ENCODE measurements at places on chromosomes 5 and 9.

GRCh38 chr5:170783498-170784247, at the start of gene GABRP:
TSS of gene GABRP (plus strand) at chr5:170783725. CDS start at chr5:170788616, 4,891 bp downstream.
- no peak for DNase-seq

DNA sequence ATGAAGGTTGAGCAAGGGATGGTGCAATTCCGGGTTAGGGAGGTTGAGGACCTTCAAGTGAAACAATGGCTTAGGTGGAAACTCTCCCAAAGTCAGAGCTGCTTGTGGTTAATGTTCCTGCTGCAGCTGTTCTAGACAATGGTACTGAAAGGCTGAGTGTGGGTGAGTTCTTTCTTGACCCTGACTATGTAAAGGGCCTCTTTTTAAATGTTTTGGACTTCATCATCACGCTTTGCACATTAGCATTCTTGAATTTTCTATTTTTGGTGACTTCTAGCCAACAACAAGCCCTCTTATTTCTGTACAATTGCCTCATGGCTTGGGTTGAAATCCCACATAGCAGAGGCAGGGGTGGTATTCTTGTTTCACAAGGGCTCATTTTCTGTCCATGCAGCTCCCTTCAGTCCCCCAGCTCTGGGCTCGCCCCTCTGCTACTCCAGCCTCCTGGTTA, 136.3 kb upstream of the ANKRD55 start:
- no peak for DNase-seq

DNA sequence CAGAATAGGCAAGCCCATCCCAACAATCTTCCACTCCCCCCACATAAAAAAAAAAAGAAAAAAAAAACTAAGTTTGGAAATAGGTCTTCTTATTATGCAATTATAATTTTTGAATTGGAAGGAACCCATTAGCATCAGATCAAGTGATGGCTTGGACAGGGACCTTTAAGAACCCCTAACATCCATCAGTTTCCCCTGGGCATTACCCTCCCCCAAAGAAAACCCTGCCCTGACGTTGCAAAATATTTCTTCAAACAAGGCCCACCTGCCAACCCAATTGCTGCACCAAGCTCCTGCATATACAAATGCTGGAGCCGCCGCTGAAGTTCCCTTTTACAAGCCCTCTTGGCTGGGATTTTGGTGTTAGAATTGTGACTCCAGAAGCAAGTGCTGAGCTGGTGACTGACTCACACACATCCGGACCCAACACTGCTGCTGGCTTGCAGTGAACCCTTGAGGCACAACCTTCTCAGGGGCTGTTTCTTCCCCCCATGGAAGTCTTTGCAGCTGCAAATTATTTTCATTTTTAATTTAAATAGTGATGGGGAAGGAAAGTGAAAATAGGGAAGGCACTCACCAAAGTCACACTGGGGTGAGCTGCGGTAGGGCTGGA, 56.1 kb upstream of the AFAP1L1 start:
- no peak for DNase-seq

DNA sequence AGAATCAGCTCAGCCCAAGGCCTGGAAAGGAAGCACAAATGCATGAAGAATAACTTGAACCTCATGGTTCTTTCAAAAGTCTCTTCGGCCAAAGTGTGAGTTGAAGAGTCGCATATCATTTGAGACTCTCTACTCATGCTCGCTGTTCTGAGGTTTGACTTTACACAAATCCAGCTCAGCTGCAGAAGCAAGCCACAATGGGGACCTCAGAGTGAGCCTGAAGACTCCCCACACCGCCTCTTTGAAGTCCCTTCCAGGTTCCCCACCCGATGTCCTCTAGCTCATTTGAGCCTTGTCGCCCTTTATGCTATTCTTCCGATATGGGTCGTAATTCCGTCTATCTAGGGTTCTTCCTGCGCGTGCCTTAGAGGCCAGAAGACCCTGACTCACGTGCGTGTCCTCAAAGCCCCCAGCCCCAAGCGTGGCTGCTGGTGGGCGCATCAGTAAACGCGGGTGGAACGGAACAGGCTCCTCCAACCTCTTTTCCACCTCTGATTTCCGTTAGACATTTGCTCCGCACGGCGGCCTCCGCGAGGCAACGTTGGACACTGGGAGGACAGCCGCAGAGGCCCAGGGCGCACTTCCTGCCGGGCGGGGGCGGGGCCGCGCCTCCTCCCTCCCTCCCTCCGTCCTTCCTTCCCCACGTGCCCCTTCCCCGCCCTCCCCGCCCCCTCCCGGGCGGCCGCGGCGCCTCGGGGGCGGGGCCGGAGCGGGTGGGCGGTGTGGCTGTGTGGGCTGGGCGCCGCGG, at the start of gene SNX30:
Gene SNX30 (plus strand): TSS at position 745 of the 748 bp plus-strand sequence. CDS start 242 bp downstream, outside the sequence.
- DNase-seq = peak; percentile 81

GRCh38 chr5:179318221-179318955, 26.9 kb downstream of the ADAMTS2 start:
- no peak for DNase-seq

GRCh38 chr5:57111993-57112392, 61.9 kb upstream of the GPBP1 start:
- DNase-seq = no peak

DNA sequence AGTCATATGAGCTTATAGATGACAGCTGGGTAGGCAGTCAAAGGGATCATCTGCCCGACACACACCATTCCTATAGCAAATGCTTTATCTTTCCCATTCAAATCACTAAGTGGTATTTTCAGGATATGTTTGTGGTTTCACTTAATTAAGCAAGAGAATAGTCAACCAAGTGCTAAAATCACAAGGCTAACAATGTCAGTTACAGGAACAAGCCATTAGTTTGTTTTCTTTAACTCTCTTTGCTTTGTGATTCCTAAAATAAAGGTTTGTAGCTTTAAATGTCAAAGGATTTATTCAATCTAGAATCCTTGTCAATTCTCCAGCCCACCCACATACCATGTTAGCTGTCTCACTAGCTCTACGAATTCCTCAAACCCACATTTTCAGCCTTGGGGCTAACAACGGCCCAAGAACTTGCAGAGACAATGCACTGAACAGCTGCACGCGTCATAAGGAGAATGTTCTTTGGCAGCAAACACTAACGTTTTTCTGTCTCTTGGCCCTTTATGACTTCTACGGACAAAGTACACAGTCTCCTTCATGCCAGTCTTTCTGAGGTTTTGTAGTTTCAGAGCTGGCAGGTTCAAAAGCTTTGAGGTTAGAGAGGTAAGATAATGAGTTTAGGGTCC, 56.6 kb downstream of the ELAVL2 start:
- no peak for DNase-seq

DNA sequence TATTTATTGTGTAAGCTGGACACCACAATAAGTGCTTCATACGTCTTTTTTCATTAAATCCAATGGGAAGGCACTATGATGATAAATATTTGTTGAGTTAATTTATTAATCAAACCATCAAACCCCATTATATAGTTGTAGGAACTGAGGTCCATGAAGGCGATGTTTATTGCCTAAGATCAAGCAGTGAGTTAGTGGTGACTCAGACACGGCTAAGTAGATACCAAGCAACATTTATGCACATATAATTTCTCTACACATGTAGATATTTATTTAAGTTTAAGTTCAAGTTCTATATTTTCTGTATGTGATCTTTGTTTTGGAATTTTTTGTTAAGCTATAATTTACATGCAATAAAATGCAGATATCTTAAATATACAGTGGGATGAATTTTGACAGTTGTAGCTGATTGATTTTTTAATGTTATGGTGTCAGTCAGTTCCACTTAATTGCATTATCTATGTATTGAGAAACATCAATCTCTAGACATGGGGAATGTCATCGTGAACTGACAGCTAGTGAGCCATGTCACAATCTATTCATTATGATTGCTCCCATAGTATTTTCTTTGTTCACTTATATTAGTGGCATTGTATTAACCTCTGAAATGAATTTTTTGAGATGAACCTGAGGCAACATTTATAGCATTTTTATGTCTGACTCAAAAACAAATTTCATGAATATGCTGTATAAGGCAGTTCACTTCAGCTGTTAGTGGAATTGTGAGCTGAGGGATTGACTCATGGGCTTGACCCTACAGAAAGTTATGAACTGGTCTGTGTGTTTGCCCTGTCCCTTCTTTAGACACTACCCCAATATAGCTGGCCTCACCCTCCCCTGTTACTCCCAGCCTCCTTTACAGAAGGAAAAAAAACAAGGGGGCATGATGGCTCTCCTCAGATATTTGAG, 11.9 kb upstream of the GARNL3 start:
- no peak for DNase-seq

- DNase-seq = no peak
Observed at GRCh38 chr9:86997156-86997555, 49.9 kb upstream of the GAS1 start.

DNA sequence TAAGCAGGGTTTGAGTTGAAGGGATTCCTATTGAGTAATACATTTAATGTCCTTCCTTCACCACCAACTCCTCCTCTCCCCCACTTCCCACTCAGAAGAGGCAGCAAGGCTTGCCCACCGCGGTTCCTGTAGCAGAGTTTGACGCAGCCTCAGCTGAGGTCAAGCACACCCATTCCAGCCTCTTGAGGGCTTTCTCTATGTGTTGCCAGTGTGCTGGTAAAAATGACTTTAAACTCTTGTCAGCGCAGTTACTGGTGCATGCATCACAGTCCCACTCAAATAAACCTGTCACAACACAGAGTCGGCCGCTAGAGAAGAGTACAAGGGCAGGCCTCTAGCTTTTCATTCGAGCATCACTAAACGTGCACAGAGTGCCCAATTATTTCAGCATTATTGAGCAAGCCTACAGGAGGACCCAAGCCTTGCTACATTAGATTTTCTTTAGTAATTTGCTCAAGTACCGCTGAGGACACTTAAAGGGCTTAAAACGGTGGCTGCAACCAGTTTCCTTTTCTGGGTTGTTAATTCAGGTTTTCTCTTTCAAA, 79.6 kb downstream of the TLE4 start:
- DNase-seq = peak; percentile 10

GRCh38 chr5:42767491-42768105, 11.0 kb downstream of the CCDC152 start:
- DNase-seq = no peak

GRCh38 chr5:65778126-65778525, 56.1 kb downstream of the NLN start:
- DNase-seq = no peak

DNA sequence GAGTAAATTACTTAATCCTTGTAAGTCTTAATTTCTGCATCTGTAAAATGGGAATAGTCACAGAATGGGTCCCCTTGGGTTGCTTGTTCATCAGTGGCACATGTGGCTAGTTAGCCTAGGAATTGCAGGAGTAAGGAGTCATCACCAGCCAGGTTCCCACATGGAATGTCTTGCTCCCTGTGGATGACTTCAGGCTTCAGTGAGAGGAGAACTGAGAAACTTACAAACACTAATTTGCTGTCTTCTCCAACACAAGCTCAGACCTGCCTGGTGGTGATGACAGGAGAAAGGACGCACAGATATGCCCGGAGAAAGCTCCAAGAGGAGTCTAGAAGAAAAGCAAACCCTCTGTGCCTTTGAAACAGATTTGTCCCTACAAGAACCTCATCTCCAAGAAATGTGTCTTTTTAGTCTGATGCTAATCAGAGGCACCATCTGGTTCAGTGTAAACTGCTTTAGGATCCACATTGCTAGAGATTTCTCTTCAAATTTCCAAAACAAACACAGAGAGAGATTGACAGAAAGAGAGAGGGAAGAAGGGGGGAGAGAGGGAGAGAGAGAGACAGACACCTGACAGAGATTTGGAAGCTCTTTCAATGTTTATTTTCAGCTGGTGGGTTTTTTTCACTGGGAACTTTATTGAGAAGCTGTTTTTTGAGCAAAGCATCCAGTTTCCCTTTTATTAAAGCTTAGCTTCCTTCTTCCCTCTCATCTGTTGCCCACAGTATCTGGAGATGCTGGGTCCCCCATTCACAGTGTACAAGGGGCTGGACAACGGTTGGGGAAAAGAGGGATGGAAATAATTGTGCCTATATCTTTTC, 128.3 kb downstream of the DOCK2 start:
- no peak for DNase-seq

GRCh38 chr9:114925039-114925438, 5.4 kb downstream of the TNFSF8 start:
- no peak for DNase-seq
